ENCODE measurements at places on chromosomes 6 and 20.

- no peak for DNase-seq
These were observed 156.4 kb upstream of the AKIRIN2 start for GRCh38 chr6:87858440-87858839.

- no peak for DNase-seq
These were observed 721.1 kb upstream of the CITED2 start for GRCh38 chr6:140095532-140095931.

DNA sequence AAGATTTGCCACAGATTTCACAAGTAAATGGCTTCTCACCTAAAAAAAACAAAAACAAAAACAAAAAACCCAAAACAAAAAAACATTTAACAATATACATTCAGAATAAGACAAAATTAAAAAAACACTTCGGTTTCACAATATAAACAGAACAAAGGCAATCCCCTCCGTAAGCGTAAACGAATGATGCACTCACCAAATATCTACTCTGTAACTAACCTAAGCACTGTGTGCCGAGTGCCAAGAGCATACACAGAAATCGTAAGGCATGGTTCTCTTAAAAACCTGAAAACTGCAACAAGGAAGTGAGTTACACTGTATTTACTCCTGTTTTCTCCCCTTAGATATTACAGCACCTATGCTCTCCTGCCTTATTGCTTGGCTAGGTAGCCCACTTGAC lies 12.1 kb upstream of the MICAL1 start:
- no peak for DNase-seq

GRCh38 chr6:7693827-7694226 lies 32.1 kb upstream of the BMP6 start:
- DNase-seq = no peak

DNA sequence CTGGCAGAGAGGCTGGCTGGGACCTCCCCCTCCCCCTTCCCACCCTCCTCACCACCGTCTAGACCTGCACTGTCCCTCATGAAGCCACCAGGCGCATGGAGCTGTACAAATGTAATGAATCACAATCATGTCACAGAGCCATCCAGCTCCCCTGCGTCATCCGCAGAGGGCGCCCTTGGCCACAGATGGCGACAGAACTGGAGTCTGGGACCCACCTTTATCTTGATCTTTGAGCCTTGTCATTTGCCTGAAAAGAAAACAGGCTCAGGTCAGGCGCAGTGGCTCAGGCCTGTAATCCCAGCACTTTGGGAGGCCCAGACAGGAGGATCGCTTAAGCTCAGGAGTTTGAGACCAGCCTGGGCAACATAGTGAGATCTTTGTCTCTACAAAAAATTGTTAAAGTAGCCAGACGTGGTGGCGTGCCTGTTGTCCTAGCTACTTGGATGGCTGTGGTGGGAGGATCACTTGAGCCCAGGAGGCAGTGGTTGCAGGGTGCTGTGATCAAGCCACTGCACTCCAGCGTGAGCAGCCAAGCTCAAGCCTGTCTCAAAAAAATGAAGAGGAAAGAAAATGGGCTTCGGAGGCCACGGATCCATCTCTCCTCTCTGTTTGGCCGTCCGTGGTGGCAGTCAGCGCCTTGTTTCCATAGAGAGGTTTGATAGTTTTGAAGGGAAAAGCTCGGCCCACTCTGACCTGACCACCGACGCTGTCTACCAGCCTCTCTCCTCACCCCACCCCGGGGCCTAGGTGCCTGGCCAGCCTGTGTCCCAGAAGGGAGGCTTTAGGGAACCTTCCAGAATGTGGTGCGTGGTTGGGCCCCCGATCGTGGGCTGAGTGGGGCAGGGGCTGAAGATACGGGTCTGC lies 6.2 kb downstream of the COL9A3 start:
- no peak for DNase-seq

- DNase-seq = no peak
These were observed 7.7 kb downstream of the GRM4 start for GRCh38 chr6:34138191-34138590.

- DNase-seq = no peak
These were observed 107.3 kb downstream of the NCOA3 start for GRCh38 chr20:47609001-47609400.
